ENCODE measurements at places on chromosomes 11 and 22.
A peak's percentile ranks its signal among the peaks of the same experiment; 100 is the strongest.

DNA sequence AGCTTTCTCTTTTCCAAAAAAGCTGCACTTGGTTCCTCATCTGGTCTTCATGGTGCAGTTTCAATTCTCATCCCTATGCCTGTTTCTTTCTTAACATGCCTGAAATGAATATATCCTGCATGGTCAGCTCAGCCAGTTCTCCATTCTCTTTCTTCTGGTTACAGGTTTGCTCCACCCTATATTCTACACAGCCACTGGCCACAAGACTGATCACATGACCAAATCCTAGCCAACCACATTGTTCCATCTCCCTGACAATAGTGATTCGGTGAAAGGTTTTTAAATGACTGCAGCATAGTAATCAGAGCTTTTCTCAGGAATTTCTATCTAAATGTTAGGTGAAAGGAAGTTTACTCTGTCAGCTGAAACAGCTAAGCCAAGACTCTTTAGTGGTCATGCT lies 891.4 kb downstream of the METTL15 start:
- DNase-seq = no peak

DNA sequence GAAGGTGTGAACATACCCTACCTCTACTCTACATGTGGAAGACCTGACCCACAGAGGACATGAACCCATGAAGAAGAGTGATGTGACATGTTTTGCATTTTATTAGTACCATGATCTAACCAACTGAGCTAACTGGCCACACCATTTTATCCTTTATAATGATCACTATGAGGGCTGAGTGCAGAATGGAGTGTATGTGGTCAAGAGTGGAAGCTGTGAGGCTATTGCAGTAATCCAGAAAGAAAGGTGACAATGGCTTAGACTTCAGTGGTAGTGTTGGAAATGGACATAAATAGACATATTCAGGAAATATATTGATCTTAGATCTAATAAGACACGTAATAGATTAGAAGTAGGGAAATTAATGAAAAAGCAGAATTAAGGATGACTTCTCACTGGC lies 3.8 kb downstream of the SRSF8 start:
- no peak for DNase-seq

- DNase-seq = no peak
Measured at GRCh38 chr11:86773513-86774252, 26.7 kb upstream of the PRSS23 start.

DNA sequence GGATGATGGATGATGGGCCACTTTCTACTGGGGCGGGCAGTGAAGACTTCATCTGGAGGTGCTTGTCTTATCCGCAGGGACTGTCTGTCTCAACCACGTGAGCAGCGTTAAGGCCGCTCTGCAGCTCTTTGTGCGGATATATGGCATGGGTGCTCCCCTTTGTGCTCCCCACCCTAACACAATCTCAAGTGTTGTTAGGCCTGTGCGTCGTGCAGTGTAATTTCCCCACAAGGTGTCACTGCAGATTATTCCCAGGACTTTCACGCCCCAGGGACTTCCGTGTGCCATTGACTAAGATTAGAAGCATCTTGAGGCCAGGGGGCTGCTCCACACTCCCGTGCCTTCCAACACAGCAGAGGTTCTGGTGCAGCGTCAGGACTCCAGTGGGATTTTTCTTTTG lies 65.3 kb downstream of the TBC1D22A start:
- DNase-seq = no peak

DNA sequence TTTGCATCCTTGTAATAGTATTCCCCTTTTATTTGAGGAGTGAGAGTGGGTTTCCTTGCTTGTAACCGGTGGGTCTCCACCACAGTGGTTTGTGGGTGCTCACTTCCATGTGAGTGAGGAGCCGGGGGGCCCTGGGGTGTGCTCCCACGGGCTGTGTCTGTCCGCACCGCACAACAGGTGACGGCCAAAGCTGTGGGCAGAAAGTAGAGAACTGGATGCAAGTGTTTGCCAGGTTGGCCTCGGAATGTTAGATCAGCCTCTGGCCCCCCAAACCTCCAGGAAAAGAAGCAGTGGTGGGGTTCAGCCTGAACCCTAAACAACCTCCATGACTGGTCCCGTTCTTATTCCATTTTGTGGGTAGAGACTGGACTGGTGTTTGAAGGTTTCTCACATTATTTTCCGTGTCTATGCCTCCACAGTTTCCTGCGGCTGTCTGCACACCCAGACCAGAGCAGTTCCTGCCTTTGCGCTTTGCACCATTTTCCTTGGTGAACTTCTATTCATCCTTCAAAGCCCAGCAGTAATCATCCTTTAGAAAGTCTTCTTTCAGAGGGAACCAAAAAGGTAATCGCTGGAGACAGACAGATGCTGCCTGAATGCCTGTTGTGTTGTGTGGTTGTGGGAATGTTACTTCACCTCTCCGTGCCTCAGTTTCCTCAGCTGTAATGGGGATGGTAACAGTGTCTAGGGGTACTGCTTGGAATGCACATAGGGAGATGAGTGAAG lies 77.2 kb downstream of the MYEOV start:
- no peak for DNase-seq

- DNase-seq = no peak
Measured at GRCh38 chr11:73384125-73384441, 7.9 kb downstream of the RELT start.

GRCh38 chr11:90204832-90205646 lies 17.8 kb downstream of the CHORDC1 start:
- peak; percentile 77 for DNase-seq

DNA sequence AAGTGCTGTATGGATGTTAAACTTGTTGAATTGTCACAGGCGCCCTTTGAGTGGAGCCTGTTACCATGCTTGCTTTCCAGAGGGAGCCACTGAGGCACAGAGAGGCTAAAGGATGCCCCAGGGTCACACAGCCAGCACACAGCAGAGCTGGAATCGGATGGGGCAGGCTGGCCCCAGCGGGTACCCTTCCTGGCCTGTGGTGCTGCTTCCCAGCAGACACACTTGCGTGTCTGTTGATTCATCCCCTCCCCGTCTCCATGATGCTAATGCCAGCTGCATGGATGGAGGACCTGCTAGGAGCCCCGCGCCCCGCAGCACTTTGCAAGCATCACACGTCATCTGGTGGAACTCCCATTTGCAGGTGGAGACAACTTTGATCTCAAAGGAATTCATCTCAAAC lies 52.4 kb upstream of the SHISAL1 start:
- DNase-seq = no peak

DNA sequence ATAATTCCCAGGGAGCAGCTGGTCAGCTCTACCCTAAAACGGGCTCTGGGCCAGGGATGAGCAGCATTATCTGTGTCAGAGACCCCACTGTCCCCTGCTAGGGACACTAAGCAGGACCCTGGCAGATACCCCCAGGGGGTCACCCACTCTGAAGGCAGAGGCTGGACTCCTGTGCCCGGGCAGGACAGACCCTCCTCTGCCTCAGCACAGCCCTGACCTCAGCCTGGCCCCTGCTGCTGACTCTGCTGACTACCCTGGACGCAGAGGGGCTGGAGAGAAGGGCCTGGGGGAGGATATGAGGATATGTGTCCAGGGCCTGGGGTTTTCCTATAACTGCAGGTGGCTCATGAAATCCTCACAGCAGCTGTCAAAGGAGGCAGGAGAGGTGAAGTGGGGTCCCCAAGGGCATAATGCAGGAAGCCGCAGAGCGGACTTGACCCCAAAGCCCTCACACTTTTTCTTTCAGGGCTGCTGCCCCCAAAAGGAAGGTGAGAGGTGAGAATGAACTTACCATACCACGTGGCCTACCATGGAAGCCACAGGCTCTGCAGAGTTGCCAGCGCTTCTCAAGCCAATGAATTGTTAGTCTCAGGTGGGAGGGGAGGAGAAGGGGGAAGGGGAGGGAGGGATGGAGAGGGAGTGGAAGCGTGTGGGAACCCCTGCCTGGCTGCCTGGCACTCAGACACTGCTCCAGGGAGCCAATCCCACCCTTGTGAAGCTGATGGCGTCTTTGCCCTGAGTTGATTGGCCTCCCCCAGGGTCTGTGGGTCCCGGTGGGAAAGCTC lies 76.7 kb upstream of the WNT11 start:
- DNase-seq = no peak
